Lung microvascular endothelial cell (primary cell): ENCODE measurements at places on chromosomes 4 and X. TPM values are rescaled to one million over a fixed set of nuclear protein-coding genes. Genes with fewer than 3 reads are reported as not detected.

Gene PRRG1
- total RNA-seq, result 14.8 and 19.8 TPM in 2 replicates

Gene GRK4
- total RNA-seq, result 1.3 and 3.0 TPM in 2 replicates

Gene JCHAIN
- not detected in 2 replicates for total RNA-seq

Gene XK
- total RNA-seq, result not detected in 2 replicates

Gene DCAF8L2
- total RNA-seq, result not detected in 2 replicates

Gene LUZP4
- total RNA-seq, result not detected in 2 replicates
